ENCODE measurements at places on chromosomes 5 and 9. TPM values are rescaled to one million over a fixed set of nuclear protein-coding genes. Genes with fewer than 3 reads are reported as not detected.

GRCh38 chr9:128614728-128615127 lies 41.9 kb downstream of the DYNC2I2 start:
- DNase-seq, result no peak

C5orf52 gene
- total RNA-seq, result not detected

- no peak for DNase-seq
Measured at GRCh38 chr9:4011054-4011453, 288.8 kb downstream of the GLIS3 start.

DNA sequence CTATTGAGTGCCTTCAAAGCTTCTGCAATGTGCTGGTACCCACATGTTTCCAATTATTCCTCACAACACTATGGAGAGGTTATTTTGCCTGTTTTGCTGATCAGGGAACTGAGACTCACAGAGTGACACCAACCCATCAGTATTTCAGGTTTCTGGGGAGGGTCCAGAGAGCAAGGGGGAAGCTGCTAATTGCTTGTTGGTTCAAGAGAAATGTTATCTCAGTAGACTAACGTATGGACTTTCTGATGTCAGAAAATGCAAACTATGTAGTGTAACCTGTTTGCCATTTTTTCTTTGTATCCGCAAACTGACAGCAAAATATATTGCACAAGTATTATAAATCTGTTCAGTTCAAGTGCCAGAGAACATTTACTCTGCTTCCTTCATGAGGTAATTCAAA lies 108.3 kb upstream of the MSX2 start:
- no peak for DNase-seq

DNA sequence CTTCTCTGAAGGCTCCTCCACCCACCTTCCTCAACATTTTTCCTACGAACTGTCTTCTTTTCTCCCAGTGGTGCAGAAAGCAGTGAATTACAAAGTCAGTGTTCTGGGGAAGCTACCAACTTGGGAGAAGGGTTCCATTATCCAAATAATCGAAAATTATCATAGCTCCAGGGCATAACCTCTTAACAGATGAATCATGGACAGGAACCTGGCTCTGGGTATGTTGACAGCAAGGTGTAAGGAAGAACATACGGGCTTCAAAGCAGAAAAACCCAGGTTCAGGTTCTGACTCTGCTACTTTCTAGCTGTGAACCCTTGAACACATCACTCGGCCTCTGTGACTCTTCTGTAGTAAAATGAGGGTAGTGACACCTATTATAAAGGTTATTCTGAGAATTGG lies 351.3 kb downstream of the ENC1 start:
- no peak for DNase-seq

NOXA1 gene
- 1.5 TPM for total RNA-seq

DNA sequence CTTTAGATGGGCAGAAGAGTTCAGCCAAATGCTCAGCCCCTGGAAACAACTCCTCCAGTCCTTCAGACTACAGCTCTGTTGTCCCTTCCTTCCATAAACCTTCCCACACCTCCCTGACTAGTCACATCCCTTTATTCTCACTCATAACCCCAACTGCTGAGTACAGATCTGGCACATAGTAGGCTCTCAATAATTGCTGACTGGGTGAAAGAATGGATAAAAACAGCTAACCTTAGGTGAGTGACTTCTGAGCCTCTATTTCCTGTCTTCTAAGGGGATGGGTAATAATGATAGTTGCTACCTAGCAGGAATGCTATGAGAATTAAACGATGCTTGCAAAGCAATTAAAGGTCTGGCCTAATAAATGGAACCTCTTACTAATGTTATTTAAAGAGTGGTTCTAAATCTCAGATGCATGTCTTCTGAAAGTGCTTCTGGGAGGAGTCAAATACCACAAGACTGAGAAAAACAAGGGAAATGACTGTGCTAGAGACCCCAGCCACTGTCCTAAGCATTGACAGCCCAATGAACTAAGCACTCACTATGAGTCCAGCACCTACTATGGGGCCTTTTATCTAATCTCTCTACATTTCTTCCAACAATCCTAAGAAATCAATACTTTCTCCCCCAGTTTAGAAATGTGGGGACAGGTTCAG lies 2.5 kb upstream of the NR6A1 start:
- no peak for DNase-seq

SYK gene
- 1.5 TPM for total RNA-seq

DNA sequence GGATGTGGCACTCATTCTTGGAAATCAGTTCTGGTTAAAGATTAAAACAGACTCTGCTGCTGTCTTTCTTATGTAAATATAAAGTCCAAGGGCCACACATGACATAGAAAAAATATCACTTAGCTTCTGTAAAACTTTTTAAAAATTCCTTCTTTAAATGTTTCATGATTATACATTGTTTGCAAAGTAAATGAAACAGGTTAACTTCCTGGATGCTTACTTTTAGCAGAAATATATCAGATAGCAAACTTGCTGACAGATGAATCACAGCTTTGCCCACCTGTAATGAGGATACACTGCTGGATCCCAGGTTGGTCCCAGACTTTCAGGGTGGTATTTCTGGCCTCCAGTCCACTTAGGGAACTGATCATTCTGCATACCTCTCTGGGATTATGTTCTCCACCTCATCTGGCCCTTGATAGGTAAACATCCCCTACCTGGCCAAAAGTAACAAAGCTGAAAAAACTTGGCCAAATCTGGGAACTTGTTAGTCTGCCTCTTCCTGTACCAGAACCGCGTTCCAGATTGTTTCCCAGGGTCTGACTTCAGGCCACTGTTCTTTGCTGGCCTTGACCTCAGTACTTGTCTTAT lies 340.5 kb downstream of the ADGRV1 start:
- DNase-seq, result no peak

DNA sequence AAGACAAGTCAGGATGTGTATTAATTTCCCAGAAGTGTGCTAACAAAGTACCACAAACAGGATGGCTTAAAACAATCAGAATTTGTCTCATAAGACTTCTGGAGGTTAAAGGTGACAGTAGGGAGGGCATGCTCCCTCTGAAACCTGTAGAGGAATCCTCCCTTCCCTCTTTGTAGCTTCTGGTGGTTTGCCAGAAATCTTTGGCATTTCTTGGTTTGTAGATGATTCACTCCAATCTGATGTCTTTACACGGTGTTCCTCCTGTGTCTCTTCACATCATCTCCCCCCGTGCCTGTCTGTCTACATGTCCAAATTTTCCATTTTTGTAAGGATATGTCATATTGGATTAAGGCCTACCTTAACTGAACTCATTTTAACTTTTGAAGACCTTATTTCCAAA lies 471.5 kb downstream of the ZNF608 start:
- no peak for DNase-seq

GRCh38 chr5:100899675-100900074 lies 3.4 kb downstream of the ST8SIA4 start:
- DNase-seq, result no peak

- DNase-seq, result peak; percentile 9
Measured at GRCh38 chr5:141094481-141095262, at the start of gene PCDHB2. Gene PCDHB2 (plus strand): TSS chr5:141094615. CDS start chr5:141094791, 176 bp downstream.

GRCh38 chr9:127734747-127735529 lies at the start of gene TOR2A:
Gene TOR2A (minus strand): TSS chr9:127735294. CDS start chr9:127735270, 24 bp downstream.
- peak; percentile 99 for DNase-seq

DNA sequence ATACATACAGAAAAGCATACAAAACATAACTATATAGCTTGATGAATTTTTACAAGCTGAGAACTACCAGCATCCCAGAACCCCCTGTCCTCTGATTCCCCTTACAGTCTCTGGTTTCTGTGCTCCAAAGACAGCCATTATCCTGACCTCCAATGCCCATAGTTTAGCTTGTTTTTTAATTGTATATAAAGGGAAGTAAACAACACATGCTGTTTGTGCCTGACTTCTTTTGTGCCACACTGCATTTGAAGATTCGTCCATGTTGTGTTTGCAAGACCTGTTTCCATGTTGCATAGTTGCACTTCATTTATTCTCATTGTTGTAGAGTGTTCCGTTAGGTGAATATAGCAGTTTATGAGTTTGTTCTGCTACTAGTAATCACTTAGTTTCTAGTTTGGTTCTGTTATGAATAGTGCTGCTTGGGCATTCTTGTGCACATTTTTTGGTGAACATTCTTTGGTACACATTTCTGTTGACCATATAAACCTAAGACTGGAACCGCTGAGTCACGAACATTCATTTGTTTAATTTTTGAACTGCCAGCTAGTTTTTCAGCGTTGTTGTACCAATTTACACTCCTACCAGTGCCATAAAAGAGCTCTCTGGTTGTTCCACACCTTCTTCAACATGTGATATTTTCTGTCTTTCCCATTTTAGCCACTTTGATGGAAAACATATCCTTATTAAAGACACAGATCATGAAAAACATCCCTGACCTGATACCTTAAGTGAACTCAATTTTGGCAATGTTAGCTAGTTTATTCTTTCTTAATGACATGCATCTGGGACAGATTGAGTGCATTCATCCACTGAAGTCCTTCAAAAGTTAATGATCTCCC lies 78.1 kb upstream of the ANXA1 start:
- DNase-seq, result no peak

- DNase-seq, result no peak
Measured at GRCh38 chr5:120769312-120769872, 305.3 kb downstream of the PRR16 start.

- DNase-seq, result no peak
Measured at GRCh38 chr9:114030364-114030763, 47.7 kb downstream of the AMBP start.

RALGPS1 gene
- total RNA-seq, result 84.7 TPM

DNA sequence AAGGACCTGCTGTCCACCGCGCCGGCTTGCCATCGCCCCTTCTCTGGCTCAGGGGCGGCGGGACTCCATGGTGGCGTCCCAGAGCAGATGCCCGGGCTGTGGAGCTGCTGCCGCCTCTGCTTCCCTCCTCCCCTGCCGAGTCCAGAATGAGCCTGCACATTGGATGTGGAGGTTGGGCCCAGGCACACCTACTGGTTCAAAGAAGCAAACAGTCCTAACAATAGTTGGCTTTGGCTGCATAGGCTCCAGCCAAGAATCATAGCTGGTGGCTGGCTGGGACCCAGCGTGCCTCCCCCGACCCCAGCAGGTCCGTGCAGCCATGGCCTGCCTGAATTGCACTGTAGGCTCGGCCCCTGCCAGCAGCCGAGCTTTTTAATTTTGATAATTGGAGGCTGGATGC lies 25.8 kb downstream of the ADAMTSL2 start:
- DNase-seq, result no peak

GRCh38 chr5:141234109-141234667 lies 11.0 kb upstream of the PCDHB15 start:
- peak; percentile 6 for DNase-seq

DNA sequence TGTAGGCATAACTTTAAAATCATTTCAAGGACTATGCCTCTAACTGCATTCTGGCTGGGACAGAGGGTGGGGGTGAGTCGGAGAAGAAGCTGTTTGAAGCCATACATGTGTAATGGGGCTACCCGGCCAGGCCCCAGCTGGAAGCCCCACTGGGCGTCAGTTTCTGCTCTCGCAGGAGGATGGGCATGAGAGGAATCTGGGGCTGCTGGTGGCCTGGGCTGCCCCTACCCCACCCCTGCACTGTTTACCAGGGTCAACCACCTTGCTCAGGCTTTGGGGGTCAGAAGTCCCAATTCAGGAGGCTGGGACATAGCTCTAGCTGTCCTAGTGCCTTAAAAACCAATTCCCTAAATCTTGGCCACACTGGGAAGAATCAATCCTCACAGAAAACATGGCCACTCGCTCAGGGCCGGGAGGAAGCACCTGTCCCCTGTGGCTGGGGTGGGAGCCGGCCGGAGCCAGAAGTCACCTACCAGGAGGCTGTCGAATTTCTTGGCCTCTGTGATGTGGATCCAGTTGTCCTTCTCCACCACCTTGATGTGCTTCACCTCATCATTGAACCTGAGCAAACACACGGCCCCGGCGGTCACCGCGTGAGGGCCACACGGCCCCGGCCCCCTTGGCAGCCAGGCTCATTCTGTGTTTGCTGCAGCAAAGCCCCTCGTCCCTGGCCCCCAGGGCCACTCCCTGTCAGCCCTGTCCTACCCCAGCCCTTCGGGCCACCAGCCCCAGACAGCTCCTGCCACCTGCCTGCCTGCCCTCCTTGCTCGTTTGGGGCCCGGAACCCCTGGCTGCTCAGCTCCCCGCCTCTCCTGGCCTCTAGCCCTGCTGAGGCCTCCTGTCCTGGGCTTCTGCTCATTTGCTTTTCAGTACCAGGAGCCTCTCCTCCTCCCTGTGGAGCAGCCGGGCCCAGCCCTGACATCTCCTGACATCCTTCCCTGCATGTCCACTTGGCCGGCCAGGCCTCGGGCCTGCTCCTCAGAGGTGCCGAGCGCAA lies 33.6 kb upstream of the SARDH start:
- no peak for DNase-seq

DNA sequence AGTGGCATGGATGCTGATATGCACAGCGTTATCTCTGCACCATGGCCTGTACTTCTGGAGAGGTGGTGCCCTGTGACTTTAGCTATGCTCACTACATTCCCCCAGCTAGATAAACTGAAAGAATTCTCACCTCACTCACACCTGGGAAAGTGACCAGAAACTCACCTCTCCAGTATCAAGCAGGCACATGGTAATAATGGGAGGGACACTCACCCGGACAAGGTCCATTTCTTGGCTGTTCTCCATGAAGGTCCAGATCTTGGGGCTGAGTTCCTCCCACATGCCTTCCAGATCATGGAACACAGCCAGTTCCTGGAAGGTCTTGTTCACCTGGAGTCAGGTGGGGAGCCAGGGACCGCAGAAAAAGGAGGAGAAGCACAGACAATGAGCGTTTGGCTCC lies 72.8 kb downstream of the NIPSNAP3B start:
- DNase-seq, result no peak

- no peak for DNase-seq
Measured at GRCh38 chr5:141383345-141383744, 803 bp downstream of the PCDHGA7 start.

GRCh38 chr9:137516144-137516917 lies 33.9 kb downstream of the PNPLA7 start:
- DNase-seq, result no peak

AFAP1L1 gene
- 6.1 TPM for total RNA-seq

DNA sequence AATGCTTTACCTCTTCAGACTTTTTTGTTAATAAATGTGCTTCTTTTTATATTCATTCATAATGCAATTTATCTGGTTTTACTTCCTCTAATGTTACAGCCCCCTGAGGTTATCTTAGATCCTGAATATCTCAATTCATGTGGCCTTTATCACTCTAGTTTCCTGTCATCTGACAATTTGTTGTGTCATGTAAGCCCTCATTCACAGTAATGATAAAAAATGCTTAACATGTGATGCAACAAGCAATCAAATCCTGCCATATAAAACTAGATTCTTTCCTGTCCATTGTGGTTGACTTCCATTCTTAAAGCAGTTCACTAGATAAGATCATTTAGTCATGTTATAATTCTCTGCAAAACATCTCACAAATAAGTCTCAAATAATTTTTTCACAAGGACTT lies 991.2 kb upstream of the ACO1 start:
- no peak for DNase-seq

PROB1 gene
- 1.1 TPM for total RNA-seq

- no peak for DNase-seq
Measured at GRCh38 chr9:17422994-17423680, 155.7 kb upstream of the SH3GL2 start.

- peak; percentile 55 for DNase-seq
Measured at GRCh38 chr9:136545965-136546696, at the start of gene NOTCH1. Gene NOTCH1 (minus strand): TSS chr9:136546048. CDS start chr9:136545786, 262 bp downstream.

- DNase-seq, result no peak
Measured at GRCh38 chr5:30001826-30002225, 1191.7 kb upstream of the CDH6 start.

Measured in cerebellum (tissue), 4 donors.